Pericardium fibroblast (primary cell): ENCODE measurements at places on chromosomes 2 and 18. TPM values are rescaled to one million over a fixed set of nuclear protein-coding genes. Genes with fewer than 3 reads are reported as not detected.

RESP18 gene
- not detected in 2 replicates for total RNA-seq

GPAT2 gene
- total RNA-seq: 1.3 and 3.7 TPM in 2 replicates

ACVR1C gene
- 0.09 TPM in 1 of 2 replicates, not detected in the other for total RNA-seq

DRC1 gene
- total RNA-seq: not detected in 2 replicates

HJURP gene
- total RNA-seq: 1.8 and 4.9 TPM in 2 replicates

SLC8A1 gene
- total RNA-seq: 7.9 and 10.2 TPM in 2 replicates

GAREM2 gene
- total RNA-seq: 2.8 and 4.7 TPM in 2 replicates

SOX11 gene
- 0.12 and 2.1 TPM in 2 replicates for total RNA-seq

C2orf15 gene
- total RNA-seq: not detected in 2 replicates

LRRTM4 gene
- total RNA-seq: not detected in 2 replicates

ST6GAL2 gene
- 1.6 and 2.8 TPM in 2 replicates for total RNA-seq

ALK gene
- not detected in 2 replicates for total RNA-seq

QPCT gene
- 2.8 and 9.0 TPM in 2 replicates for total RNA-seq

NR4A2 gene
- total RNA-seq: 0.47 and 0.68 TPM in 2 replicates

CABLES1 gene
- total RNA-seq: 2.1 and 12.0 TPM in 2 replicates

PXDN gene
- total RNA-seq: 356 and 392 TPM in 2 replicates

FKBP1B gene
- total RNA-seq: 4.8 and 9.5 TPM in 2 replicates

RUFY4 gene
- not detected in 2 replicates for total RNA-seq

PIAS2 gene
- total RNA-seq: 10.0 and 12.9 TPM in 2 replicates

C2orf68 gene
- 5.3 and 8.2 TPM in 2 replicates for total RNA-seq

TDRD15 gene
- total RNA-seq: not detected in 2 replicates

ANKRD30BL gene
- total RNA-seq: not detected in 2 replicates

SPATA3 gene
- total RNA-seq: not detected in 2 replicates

DUSP11 gene
- 18.9 and 28.8 TPM in 2 replicates for total RNA-seq

SERPINB8 gene
- 3.3 and 4.3 TPM in 2 replicates for total RNA-seq

SLC11A1 gene
- 0.26 and 0.35 TPM in 2 replicates for total RNA-seq

IL1B gene
- total RNA-seq: 0.09 and 1.9 TPM in 2 replicates

LOXHD1 gene
- total RNA-seq: not detected in 2 replicates

SLC5A7 gene
- not detected in 2 replicates for total RNA-seq

SIX2 gene
- 19.5 and 35.8 TPM in 2 replicates for total RNA-seq

VWA3B gene
- not detected in 2 replicates for total RNA-seq

BCL2 gene
- total RNA-seq: 4.1 and 4.3 TPM in 2 replicates

ERICH2 gene
- 0.34 TPM in 1 of 2 replicates, not detected in the other for total RNA-seq

TBR1 gene
- total RNA-seq: not detected in 2 replicates

ST8SIA3 gene
- not detected in 2 replicates for total RNA-seq

GKN2 gene
- not detected in 2 replicates for total RNA-seq
